Right ventricle myocardium superior (tissue), 1 donor: ENCODE measurements at places on chromosomes 2 and 18. TPM values are rescaled to one million over a fixed set of nuclear protein-coding genes. Genes with fewer than 3 reads are reported as not detected.

DNA sequence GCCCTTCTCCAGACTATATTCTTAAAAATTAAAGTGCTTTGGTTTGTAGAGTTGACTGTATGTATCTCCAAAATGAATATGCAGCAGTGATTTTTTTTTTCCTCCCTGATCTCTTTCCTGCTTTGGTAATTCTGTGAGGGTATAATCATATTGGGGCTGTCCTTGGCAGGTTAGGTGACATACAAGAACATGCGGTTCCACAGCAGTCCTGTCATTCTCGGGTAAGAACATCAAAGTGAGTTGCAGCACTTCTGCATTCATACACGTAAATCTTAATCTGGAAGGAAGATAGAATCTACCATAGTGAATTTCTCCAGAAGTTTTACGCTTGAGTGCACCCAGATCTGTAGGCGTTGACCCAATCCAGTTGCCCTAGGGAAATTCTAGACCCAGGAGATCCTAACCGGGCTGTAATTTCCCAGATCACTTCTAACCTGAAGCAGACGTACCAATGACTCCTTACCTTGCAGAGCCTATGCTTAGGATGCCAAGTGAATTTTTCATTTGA, 109.4 kb downstream of the PRPF40A start:
- no peak for DNase-seq

The IL1RN gene
- total RNA-seq: 0.51 TPM

The FZD7 gene
- 25.3 TPM for total RNA-seq

- no peak for DNase-seq
These were observed 6.7 kb downstream of the WDCP start for GRCh38 chr2:24040511-24040910.

The POTEC gene
- total RNA-seq: not detected

DNA sequence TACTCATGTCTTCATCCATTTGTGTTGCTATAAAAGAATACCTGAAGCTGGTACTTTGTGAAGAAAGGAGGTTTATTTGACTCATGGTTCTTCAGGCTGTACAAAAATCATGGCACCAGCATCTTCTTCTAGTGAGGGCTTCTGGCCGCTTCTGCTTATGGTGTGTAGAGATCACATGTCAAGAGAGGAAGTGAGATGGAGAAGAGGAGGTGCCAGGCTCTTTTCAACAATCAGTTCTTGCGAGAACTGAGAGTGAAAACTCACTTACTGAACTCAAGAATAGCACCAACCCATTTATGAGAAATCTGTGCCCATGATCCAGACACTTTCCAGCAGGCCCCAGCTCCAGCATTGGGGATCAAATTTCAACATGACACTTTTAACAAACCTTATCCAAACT, 30.0 kb upstream of the BARD1 start:
- no peak for DNase-seq

GRCh38 chr18:10546557-10547300, 20.9 kb downstream of the NAPG start:
- no peak for DNase-seq

DNA sequence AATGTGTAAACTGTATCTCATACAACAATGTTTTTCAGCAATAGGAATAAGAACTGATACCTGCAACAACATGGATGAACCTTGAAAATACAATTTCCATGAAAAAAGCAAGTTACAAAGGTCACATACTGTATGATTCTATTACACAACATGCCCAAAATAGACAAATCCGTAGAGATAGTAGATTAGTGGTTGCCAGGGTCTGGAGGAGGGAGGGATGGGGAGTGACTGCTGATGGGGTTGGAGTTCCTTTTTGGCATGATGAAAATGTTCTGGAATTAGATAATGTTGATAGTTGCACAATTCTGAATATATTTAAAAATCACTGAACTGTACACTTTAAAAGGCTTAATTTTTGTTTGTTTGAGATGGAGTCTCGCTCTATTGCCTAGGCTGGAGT, 33.8 kb downstream of the UBXN4 start:
- DNase-seq: no peak

The ANTXR1 gene
- total RNA-seq: 31.2 TPM

The ATP6V1C2 gene
- 1.6 TPM for total RNA-seq

DNA sequence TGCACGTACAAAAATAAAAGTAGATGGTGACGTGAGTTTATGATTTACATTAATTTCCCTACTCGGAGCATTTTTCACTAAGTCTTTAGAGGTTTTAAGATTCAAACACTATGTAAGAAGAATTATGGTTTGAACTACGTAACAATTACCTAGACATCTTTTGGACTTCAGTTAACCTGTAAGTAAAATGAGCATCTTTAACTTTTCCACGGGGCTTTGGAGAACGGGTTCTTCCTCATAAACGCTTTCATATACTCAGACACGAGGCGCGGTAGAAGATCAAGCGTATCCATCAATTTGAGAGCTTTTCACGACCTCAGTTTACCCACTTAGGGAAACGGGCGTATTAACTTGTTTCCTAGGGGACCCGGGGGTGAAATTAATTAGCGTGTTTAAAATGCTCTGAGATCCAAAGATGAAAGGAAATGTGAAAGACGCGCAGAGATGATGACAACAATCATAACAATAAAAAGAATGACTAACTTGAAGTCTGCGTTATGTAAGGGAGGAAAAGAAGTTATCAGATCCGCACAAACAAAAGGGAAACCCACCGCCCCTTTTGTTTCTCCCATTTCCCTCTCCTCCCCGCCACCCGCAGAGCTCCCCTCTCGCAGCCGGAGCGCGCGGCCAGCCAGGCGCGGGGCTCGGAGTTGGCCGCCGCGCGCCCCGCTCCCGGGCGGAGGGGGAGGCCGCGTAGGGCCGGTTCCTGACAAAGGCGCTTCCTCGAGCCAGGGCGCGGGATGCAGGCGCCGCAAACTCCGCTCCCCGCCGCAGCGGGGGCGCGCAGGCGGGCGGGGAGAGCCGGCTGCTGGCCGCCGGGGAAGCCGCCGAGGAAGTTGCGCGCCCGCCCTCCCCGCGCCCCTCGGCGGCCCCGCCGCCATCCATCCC, 807 bp downstream of the PELI1 start:
- DNase-seq: peak; percentile 59

- DNase-seq: no peak
These were observed 23.1 kb upstream of the TNFAIP6 start for GRCh38 chr2:151334082-151334815.

The MC5R gene
- total RNA-seq: not detected
